NCI-H187 treated with DMSO at 0.1 percent for 48 hours (cell line): ENCODE measurements at places on chromosomes 2 and 18.

DNA sequence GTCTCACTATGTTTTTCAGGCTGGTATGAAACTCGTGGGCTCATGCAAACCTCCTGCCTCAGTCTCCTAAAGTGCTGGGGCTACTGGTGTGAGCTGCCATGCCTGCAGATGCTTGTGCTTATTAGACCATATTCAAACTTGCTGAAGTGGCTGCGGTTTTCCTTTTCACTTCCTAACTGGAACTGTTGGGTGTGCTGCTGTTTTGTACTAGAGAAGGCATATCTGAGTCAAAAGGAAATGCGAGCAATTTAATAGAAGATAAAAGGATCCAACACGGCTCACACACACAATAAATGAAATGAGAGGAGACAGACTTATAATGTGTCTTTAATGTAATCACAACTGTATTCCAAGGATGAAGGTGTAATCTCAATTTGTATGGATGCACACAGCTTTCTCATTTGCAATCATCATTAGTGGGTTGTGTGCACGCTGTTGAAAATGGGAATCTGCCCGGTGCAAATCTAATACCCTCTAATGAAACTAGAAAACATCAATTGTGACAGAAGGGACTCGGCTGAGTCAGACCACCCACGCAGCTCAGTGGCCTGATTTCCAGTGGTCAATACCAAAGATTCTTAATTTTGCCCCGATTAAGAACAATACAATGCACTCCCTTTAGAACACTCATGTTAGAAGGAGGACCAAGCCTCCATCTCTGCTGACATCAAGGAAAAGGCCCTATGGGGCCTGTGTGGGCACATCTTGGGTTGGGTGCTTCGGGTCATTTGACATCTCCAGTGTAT lies 532.7 kb downstream of the TDRD15 start:
- no peak for DNase-seq

- DNase-seq, result no peak
Observed at GRCh38 chr2:83221258-83221657, 1237.8 kb downstream of the SUCLG1 start.

- no peak for DNase-seq
Observed at GRCh38 chr2:238473523-238473922, 46.8 kb downstream of the ASB1 start.

- no peak for DNase-seq
Observed at GRCh38 chr18:57149531-57149930, 2.6 kb downstream of the BOD1L2 start.

DNA sequence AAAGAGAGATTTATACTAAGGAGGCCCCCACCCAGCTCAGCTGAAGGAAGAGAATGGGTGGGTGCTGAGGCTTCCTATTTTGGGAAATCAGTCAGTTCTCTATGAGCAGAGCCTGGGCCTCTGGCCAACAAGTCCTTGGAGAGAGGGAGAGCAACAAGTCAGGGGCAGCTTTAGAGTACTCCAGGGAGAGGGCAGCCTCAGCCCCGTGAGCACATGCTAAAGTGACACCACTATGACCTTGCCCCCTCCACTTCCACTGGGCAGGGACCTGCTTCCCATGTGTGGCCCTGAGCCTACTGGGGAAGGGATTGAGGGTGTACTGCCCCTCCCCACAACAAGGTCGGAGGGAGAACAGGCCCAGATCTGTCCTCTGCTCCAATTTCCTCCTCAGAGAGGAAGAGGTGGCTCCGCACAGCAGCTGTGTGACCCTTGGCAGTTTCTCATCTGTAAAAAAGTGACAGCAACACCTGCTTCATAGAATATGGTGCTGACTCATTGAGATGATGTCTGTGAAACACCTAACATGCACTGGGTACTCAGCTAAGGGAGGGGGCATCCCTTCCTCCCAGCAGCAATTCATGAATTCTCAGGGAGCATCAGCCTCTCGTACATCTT lies 72.9 kb downstream of the CLHC1 start:
- no peak for DNase-seq

DNA sequence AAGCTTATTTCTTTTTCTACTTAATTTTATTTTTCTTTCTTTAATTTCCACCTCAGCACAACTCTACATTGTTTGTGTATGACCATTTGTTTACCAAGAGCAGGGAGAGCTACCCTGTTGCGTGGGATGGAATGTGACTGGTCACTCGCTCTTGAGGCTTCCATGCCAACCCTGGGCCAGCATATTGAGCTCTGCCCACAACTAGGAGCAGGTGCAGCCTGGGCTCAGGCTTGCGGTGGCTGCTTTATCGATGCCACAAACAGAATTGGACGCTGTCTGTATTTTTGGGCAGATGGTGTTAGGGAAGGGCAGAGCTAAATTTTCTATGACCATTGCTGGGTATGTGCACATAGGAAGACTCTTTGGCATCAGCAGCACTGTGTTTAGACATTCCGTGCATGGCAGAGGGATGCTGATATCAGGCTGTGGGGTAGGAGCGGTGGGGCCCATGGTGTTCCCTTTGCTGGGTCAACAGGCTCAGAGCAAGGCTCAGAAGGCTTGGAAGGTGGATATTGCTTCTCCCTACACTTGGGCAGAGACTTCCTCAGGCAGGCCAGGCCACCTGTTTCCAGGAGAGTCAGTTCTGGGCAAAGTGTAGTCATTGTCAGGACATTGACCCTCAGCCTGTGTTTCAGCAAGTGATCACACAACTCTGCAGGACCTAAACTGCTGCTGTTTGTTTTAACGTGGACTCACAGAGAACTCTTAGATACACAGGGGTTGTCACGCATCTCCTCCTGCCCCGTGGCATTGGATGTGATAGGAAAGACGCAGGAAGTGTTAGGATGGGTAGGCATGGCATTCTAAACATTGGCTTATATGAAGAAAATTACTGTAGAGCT lies 40.2 kb downstream of the TMEM182 start:
- DNase-seq, result no peak

DNA sequence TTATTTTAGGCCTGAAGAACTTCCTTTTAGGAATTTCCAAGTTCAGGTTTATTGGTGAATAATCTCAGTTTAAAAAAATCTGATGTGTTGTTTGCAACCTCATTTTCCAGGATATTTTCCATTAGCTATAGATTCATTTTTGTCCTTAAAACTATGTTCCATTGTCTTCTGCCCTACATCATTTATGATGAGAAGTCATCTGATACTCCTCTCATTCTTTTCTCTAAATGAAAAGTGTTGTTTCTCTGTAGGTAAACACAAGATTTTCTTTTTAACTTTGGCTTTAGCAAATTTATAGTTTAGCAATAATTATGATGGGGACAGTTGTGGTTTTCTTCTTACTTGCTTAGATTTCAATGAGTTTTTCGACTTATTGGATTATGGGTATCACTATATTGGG lies 427.3 kb downstream of the DCDC2C start:
- no peak for DNase-seq

DNA sequence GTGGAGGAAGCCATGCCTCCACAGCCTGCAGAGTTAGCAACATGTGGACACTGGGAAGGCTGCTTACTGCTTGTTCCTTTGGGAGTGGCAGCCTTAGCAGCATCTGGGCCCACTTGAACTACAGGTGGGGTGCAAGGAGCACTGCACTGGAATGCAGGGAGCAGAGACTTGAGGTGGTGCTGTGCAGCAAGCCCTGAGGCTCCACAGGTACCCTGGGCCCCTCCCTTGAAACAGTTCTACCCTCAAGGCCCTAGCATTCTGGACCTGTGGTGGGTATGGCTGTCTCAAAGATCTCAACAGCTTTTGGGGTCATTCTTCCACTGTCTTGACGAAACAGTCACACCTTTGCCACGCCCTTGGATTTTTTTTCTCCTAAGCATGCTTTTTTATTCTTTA lies 13.5 kb downstream of the UBR3 start:
- DNase-seq, result no peak

- DNase-seq, result no peak
Observed at GRCh38 chr18:57915248-57915647, 112.1 kb upstream of the ATP8B1 start.

GRCh38 chr2:181104512-181105115 lies 124.2 kb downstream of the UBE2E3 start:
- peak; percentile 4 for DNase-seq

DNA sequence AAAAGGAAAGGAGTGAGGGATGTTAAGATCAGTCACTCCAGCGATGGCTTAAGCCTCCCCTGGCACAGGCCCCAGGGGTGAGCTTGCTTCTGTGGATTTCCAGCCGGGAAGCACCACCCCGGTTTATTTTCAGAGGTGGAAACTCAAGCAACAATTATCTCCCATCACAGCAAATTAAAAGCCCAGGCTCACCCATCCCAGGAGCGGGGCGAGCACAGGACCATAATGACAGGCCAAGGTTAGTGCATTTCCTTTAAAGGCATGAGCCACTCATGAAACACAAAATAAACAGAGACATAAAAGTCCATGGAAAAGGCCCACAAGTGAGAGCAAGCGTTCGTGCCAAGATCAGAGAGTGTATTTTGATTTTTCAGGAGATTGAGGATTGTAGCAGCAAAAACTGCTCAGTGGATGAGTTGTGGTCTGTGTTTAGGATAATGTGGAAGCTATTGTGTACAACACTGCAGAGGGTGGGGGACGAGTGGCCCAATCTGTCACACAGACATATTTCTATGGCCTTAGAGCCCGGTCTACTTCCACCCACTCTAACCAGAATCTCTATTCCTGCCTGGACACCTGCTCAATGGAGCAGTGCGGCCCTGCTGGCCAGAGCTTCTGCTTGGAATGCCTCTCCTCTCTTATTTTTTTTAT lies 111.4 kb upstream of the CDC42EP3 start:
- no peak for DNase-seq

GRCh38 chr2:221343524-221343923 lies 228.6 kb downstream of the EPHA4 start:
- no peak for DNase-seq

GRCh38 chr2:134020608-134021007 lies 233.3 kb upstream of the MGAT5 start:
- DNase-seq, result no peak

DNA sequence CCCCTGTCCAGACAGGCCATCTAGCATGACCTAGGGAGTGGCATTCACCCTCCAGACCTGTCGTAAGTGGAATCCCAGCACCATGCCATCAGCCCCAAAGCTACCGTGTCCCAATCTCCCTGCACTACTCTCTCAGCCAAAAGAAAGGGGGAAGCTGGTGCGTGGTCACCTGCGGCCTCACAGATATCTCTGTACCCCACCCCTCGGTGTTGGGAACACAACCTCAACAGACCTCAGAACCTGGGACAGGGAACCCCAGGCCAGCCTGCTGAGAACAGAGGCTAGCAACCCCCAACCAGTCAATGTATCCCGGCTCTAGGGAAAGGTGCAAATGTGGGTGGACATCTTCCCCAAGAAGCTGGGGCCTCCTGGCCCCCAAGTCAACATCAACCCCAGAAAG lies 38.2 kb downstream of the LMAN2L start:
- DNase-seq, result no peak

DNA sequence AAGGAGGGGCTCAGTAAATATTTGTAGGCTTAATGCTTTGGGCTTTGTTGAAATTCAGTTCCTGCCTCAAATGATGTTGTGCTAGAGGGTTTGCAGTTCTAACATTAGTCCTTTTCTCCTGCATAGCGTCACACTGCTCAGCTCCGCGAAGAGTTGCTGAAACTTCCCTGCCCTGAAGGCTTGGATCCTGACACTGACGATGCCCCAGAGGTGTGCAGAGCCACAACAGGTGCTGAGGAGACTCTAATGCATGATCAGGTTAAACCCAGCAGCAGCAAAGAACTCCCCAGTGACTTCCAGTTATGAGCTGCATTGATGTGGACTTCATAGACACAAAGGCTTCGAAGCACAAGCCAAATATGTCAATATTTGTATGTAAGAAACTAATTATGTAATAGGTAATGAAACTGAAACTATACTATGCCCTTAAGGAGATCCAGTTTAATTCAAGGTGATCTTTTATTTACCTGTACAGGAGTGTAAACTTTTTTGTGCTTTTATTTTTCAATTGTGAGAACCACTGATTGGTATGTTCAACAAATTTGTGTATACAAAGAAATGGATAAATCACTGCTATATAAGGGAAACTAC lies 10.2 kb upstream of the TTC27 start:
- DNase-seq, result no peak

DNA sequence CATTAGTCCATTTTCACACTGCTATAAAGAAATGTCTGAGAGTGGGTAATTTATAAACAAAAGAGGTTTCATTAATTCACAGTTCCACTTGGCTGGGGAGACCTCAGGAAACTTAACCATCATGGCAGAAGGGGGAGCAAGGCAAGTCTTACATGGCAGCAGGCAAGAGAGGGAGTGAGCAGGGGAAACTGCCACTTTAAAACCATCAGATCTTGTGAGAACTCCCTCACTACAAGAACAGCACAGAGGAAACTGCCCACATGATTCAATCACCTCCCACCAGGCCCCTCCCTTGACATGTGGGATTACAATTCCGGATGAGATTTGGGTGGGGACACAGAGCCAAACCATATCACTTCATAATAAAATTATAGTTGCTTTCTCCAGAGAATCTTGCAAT lies 365.5 kb upstream of the ID2 start:
- DNase-seq, result no peak

- DNase-seq, result no peak
Observed at GRCh38 chr2:44086629-44087028, 82.0 kb upstream of the PPM1B start.

DNA sequence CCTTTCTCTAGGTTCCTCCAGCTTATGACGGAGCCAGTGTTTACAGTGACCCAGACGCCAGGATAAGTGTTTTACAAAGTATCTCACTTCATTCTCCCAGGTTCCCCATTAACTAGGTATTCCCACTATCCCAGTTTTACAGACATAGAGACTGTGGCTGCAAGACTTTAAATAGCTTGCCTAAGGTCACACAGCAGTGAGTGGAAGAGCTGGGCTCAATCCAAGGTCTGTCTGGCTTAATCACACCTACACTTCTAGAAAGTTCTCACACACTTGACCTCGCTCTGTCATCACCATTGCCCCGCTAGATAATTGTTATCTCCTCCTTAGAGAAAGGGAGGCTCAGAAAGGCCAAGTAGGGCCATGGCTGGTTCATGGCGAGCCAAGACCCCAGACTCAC lies 110.2 kb downstream of the ANTXR1 start:
- DNase-seq, result no peak

- DNase-seq, result no peak
Observed at GRCh38 chr2:230815088-230815487, 49.7 kb upstream of the ITM2C start.

DNA sequence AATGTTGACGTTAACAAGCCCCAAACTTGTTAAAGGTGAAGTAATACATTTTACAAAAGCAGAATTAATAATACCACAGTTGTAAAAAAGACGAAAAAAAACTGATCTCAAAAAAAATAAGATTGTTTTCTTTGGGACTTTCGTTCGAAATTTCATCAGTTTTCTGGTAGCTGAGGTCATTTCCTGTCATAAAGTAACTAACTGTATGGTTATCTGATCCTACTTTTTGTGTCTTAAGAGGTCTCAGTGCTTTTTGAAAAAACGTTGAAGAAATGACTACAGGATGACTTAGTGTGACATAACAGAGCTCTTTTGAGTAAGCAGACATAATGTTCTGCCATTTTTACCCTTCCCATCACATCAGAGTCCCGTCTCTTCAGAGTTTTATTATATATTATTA lies 79.3 kb downstream of the BIRC6 start:
- DNase-seq, result no peak

- DNase-seq, result no peak
Observed at GRCh38 chr2:191178806-191179514, 28.2 kb upstream of the STAT4 start.

GRCh38 chr2:173252581-173252980 lies 102.1 kb upstream of the CDCA7 start:
- DNase-seq, result no peak
